ENCODE measurements at places on chromosomes 2 and 18.

- no peak for DNase-seq
Observed at GRCh38 chr2:79789811-79790210, 277.0 kb downstream of the CTNNA2 start.

GRCh38 chr2:62657783-62658182 is 47.7 kb upstream of the EHBP1 start:
- no peak for DNase-seq

DNA sequence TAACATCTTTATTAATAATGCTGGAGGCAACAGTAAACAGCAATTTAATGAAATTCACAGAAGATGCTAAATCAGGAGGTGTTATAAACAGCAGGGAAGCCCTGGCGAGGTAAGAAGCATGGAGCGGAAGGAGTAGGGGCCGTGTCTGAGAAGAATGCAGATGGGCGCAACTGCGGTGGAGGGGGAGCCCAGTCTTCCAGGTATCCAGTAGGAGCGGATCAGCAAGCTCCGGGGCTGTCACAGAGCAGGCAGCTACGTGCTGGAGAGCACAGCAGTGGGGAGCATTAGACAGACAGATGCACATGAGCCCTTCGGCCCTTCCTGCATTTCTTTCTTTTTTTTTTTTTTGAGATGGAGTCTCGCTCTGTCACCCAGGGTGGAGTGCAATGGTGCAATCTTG is 82.3 kb downstream of the SH3RF3 start:
- no peak for DNase-seq

DNA sequence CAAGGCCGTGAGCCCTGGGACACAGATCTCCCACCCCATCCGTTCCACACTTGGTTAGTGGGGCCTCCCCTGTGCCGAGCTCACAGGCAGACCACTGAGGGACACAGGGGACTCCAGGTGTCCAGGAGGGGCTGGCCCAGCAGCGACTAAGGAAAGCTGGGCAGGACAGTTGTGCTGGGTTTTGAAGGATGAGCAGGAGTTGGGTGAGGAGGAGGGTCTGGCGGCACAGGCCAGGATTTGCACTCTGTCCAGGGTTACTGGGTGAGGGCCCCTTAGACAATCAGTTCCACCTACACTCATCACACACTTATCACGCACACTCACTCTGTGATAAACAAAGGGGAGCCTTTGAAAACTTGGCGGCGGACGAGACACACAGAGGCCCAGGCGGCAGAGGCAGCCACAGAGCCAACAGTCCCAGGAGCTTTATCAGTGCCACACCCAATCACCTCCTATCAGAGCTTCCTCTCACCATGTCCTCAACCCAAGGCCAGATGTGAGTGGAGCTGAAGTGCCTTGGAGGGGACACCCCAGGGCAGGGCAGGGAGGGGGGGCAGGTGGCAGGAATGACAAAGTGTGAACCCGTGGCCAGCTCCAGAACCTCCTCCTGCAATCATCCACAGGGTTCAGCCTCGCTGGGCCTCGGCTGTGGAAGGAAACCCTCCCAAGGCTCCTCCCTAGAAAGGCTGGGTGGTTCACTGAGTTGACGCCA is 26.6 kb downstream of the BIN1 start:
- no peak for DNase-seq

- no peak for DNase-seq
Observed at GRCh38 chr2:100541404-100541803, 21.4 kb upstream of the PDCL3 start.

DNA sequence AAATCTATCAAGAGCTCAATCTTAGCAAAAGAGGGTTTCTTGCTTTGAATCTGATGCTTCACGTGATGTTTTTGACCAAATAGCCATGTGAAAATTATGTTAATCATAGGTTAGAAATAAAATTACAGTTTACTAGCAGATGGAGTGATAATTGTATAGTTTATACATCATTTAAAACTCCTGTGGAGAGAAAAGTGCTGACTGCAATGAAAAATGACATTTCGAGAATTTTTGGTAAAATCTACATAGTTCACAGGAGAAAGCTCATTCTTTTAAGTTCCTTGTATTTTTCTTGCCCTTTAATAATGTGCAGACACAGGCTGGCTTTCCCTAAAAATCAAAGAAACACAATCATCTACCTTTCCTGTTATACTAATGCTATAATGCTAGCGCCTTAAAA is 33.2 kb downstream of the RBKS start:
- no peak for DNase-seq

- DNase-seq = no peak
Observed at GRCh38 chr18:6397931-6398566, 16.7 kb downstream of the L3MBTL4 start.

DNA sequence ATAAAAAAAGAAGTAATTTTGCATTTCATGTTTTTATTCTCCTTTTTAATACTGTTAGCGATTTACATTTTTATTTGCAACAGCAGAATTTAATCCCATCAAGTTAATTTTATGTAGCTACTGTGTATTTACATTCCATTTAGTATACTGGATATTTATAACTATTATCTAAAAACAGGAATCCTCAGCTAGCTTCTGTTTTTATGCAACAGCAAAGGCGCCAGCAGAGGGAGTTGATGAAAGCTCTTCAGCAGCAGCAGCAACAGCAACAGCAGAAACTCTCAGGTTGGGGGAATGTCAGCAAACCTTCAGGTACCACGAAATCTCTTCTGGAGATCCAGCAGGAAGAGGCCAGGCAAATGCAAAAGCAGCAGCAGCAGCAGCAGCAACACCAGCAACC is 26.2 kb upstream of the SNORC start:
- no peak for DNase-seq

GRCh38 chr2:5316001-5316490 is 376.1 kb upstream of the SOX11 start:
- DNase-seq = no peak

GRCh38 chr2:171669121-171669520 is 18.1 kb upstream of the DYNC1I2 start:
- DNase-seq = no peak

GRCh38 chr18:78199611-78200010 is 780.0 kb upstream of the SALL3 start:
- no peak for DNase-seq

DNA sequence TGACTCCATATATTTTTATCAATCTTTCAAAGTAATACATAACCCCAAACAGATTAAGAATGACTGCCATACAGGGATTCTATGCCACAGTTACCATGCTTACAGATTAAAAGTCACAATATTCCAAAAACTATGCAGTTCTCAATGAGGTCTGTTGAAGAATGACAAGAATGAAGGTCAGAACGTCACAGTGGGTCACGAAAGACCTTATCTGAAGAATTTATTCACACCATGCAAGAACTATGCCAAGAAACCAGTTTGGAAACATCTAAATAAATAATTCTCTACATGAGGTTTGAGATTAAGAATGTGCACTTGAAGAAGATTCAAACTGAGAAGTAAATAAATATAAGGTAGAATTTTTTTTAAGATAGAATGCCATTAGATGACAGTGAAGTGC is 253.3 kb downstream of the EXOC6B start:
- peak; percentile 7 for DNase-seq

DNA sequence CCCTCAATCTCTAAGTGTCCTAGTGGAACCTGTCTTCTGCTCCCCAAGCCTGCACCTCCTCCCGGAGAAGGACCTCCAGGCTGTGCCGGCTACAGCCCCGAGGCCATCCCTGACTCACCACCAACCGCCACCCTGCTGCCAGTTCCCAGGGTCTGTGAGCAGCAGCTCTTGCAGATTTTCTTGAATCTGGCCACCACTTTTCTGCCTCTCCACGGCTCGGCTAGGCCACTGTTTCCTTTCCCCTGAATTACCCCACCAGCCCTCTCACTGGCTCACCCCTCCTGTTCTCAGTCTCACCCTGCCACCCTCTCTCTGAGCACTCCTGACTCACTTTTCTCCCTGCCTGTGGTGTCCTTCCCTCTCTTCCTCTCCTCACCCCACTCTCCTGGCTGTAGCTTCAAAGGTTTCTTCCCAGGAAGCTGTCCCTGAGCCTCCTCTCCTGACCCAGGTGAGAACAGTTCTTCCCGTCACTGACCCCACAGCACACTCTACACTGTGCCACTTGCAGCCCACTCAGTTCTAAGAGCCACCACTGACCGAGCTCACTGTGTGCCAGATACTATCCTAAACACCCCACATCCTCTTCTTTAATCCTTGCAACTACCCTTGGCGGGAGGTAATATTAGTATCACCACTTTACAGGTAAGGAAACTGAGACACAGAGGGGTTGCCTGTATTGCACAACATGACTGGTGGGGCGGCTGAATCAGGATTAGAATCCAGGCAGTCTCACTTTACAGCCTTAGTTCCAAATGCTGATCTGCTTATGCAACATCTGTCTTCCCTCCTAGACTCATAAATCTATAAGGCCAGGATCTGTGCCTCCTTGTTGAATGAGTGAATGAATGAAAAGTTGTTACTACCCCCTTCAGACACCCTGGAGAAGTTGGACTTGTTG is 111.6 kb downstream of the SMAD7 start:
- DNase-seq = peak; percentile 86

- peak; percentile 30 for DNase-seq
Observed at GRCh38 chr2:180202467-180202951, 195.4 kb upstream of the CWC22 start.

DNA sequence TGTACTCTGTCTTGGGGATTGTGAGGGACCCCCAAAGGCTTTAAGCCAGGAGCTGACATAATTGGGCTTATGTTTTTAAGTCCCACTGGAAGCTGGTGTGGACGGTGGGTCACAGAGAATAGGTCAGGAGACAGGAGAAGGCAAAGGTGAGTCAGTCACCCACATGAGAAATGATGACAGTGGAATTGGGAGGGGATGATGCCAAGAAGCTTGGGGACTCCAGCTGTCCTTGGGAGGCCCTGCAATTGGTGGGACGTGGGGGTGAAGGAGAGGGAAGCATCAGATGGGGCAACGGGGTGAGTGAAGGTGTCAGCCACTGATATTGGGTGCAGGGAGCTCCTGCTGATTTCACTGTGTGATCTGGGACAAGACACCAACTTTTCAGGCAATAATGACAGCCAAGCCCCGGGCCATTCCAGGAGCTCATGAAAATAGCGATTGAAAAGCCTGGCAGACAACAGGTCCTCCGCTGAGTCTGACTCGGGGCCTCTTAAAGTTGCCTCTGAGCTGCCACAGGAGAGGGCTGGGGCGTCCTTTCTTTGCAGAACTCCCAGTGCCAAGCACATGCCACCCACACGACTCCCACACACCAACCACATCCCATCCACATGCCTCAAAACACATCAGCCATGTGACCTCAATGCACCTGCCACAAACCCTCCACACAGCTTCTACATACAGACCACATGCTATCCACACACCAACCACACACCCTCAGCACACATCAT is 13.4 kb downstream of the TNS1 start:
- no peak for DNase-seq

GRCh38 chr2:236767941-236768340 is 198.3 kb downstream of the ACKR3 start:
- DNase-seq = no peak

DNA sequence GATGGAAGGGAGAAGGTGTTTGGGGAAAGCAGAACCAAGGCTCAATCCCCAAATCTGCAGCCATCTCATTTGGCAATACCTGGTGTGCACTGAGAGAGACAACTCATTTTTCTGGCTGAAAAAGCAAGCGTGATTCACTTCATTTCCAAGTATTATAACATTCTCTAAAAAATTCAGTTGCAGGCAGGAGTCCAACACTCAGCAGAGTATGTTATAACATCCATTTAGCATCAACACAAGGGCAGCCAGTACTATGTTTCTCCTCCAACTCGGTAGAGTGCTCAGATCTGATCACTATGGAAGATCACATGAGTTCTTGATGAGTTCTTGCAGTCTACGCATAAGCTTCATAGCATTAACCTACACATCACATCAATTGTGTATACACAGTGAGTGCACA is 99.4 kb upstream of the PID1 start:
- DNase-seq = peak; percentile 20

DNA sequence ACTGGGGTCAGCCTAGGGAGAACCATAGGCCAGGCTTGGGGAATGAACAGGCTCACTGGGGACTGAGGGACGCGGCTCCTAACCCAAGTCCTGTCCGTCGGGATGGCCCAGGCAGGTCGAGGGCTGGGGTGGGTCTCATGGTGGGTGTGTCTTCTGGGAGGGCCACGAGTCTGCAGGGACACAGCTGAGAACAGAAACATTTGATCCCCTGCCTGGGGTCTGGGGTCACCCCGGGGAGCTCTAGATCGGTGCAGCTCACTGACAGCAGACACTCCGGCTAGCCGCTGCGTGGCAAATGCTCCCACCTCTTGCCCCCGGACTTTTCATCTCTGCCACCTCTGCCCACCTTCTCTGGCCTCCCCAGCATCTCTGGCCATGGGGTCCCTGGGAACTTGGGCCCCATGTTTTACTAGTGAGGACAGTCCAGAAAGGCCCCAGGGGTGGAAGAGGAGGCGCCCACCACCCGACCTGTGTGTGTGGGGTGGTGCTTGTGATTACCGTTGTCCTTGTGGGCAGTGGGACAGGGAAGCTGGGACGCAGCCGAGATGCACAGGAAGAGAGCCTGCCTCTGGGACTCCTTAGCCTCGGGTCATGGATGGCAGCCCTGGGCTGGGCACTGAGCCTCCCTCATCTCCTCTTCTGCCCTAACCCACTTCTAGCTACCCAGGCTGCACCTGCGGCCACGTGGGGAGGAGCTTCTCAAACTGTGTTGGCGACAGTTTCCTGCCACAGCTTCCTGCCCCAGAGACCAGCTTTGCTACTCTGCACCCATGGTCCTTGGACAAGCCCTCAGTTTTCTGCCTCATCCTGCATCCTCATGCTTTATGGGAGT is 4.9 kb downstream of the ZAP70 start:
- no peak for DNase-seq

DNA sequence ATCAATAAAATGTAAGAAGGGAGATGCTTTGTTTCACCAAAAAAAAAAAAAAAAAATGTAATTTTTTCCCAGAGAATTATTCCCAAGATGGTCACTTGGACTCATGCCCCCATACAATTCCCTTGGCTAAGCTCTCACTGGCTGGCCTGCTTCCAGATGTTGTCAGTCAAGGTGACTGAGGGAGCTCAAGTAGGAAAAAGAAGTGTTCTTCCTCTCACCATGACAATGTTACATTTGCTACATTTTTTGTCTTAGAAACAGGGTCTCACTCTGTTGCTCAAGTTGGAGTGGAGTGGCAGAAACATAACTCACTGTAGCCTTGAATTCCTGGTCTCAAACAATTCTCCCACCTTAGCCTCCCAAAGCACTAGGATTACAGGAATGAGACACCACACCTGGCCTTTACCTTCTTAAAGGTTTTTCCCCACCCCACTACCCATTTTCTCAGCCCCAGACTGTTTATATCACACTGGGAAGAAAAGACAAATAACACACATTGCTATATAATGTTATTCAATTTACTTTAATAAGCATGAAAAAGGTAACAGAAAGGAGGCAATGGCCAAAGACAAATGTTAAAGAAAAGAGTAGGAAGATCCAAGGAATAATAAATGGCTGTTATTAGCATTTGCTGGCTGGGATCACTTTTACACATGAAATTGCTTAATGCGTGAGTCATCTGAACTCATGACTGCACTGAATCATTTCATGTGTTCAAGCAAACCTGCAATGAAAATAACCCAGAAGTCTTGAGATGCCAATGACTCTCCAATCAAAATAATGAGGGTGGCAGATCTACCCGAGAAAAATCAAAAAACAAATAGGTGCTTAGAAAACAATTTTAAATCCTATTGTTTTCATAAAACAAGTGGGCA is 45.2 kb downstream of the ACVR1 start:
- peak; percentile 83 for DNase-seq

Measured in AG08395 (cell line).